Mucosa of gallbladder (tissue), 1 donor: ENCODE measurements at places on chromosomes 4 and X. TPM values are rescaled to one million over a fixed set of nuclear protein-coding genes. Genes with fewer than 3 reads are reported as not detected.

DNA sequence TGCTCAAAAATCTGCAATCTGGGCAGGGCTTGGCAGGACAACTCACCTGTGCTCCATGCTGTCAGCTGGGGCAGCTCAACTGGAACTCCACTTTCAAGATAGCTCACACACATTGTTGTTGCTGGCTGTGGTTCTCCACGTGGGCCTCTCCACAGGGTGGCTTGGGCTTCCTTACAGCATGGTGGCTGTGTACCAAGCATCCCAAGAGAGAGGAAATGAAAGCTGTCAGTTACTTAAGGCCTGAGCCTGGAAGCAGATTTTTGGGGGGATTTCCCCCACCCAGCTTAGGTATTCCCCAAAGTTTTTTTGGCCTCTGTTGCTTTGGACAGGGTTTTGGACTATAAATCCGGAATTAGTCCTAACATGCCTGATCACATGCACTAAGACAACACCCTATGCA, 81.0 kb downstream of the BCOR start:
- no peak for DNase-seq

GRCh38 chr4:84493092-84493850, 5.8 kb downstream of the NKX6-1 start:
- DNase-seq, result no peak

IL2 gene
- total RNA-seq, result 3.4 TPM

- no peak for DNase-seq
These were observed 103.3 kb downstream of the TMEM144 start for GRCh38 chr4:158313566-158313965.

- no peak for DNase-seq
These were observed 287.9 kb upstream of the PUDP start for GRCh38 chrX:7435822-7436221.
